ENCODE measurements at places on chromosomes 5 and 9. TPM values are rescaled to one million over a fixed set of nuclear protein-coding genes. Genes with fewer than 3 reads are reported as not detected.

DNA sequence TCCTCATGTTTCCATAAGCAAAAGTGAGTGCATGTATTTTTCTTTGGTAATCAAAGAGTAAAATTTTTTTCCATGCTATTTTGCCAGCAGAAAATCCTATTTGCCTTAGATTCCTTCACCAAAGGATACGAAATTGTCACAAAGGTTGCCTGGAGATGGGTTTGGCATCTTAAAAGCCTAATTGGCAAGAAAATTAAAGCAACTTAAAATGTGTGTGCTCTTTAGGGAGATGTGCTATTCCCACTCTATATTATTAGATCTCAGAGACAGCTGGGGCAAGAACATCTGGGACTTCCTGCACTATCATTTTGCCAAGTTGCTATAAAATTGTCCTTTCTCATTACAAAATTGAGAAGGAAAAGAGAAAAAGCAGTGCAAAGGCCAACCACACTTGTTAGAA, 146.1 kb downstream of the PLCXD3 start:
- DNase-seq, result no peak

DNA sequence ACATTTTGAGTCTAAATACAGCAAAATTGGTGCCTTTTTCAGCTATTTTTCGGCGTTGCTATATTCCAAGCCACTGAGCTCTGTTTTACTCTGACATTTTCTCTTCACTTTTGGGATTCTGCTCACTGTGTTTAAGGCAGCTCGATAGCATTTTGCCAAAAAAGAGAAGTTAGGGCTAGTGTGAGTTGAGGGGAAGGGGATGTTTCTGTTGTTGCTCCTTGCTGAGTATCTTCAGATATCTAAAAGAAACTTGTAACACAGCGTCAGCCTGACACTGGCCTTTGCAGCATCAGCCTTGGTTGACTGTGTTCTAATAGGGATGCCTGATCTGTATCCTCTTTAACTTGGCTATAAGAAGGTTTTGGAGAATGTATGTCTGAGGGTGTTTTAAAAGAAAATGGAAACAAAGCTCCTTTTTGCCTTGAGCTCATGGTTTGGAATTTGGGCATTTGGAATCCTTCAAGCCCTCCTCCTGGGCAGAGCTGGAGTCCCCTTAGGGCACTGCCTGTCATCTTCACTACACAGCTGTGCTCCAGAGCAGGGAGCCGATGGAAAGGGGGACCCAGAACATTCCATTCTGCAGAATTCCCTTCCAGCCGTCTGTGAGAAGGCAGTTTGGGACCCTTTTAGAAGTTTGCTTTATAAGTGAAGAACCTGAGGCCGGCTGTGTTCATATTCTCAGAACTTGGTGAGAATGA, 63.0 kb downstream of the EXOSC2 start:
- DNase-seq, result no peak

- DNase-seq, result no peak
Measured at GRCh38 chr5:141717043-141717442, 35.0 kb upstream of the ARAP3 start.

- DNase-seq, result no peak
Measured at GRCh38 chr5:61683926-61684325, 351.9 kb downstream of the ZSWIM6 start.

TIGD6 gene
- 8.3 TPM for total RNA-seq

AFAP1L1 gene
- 6.3 TPM for total RNA-seq

Measured in lower leg skin (tissue), 4 donors.